ENCODE measurements at places on chromosomes 3 and 15. TPM values are rescaled to one million over a fixed set of nuclear protein-coding genes. Genes with fewer than 3 reads are reported as not detected.

The LARP6 gene
- not detected for total RNA-seq

The MUC13 gene
- total RNA-seq = 0.49 TPM

DNA sequence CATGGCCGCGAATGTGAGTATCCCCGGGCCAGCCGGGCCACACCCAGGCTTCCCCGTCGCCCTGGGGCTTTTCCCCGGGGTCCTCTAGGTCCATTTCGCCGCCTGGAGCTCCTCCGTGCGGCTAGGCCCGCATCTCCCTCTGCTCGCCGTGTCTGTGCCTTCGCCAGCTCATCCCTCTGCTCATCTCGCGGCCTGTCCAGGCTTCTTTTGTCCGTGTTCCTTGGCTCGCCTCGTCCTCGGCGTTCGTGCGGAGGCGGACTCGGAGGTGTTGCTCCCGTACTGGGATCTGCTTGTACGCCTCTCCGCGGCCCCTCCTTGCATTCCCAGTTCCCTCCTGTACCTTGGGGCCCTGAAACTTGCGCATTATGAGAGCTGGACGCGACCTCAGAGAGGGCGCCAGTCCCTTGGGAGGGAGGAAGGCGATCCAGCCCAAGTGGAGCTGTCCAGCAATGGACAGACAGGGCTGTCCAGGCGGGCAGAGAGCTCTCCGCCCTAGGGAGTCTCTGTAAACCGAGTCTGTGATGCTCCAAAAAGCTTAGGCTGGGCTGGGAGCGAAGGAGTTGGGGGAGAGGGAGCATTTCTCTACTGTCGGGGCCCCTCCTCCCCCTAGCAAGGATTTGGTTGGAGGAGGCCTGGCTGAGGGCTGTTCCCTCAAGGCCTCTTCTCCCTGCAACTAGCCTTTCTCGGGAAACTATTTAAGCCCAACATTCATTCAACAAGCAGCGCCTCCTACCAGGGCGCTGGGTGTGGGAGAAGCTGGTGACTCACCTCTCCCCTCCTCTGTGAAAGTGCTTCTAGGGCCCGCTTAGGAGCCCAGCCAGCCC, 553 bp downstream of the TMEM43 start:
- peaks cover 44% of the 10 kb centered on the region for H3K4me1 ChIP-seq
- peak overlapping the region; percentile 76 for H3K4me3 ChIP-seq
- H3K27ac ChIP-seq = peak overlapping the region; percentile 83
- peak; percentile 63 for DNase-seq

- H3K4me3 ChIP-seq = no peak overlapping the region
- H3K27me3 ChIP-seq = no peaks in the 10 kb centered on the region
- no peaks in the 10 kb centered on the region for H3K36me3 ChIP-seq
- no peak overlapping the region for H3K27ac ChIP-seq
Observed at GRCh38 chr15:73784291-73784690, 31.1 kb upstream of the INSYN1 start.

DNA sequence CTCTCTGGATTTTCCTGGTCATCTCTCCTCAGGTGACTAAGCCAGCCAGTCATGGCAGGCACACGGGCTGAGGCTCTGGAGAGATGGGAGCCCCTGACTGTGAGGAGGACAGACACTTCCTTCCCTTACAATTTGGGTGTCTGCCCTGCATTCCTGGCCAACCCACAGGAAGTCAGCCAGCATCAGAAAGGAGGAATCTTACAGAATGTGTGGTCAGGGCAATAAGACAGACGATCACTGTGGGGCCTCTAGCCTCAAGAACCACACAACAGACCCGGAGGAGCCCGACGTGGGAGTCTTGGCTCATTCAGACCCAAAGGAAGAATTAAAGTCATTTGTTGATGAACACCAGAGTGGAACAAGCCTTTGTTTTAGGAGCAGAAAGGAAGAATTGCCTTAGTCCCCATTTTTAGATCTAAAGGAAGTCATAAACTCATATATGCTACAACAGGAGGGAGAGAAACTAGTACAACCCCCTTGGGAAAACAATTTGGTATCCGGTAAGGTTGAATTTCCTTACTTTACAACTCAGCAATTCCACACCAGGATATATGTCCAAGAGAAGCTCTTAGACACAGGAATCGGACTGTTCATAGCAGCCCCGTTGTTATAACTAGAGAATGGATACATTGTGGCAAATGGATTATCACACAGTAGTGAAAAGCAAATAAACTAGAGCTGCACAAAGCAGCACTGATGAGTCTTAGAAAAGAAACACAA, 62.2 kb downstream of the ABTB1 start:
- no peak overlapping the region for H3K4me3 ChIP-seq
- no peaks in the 10 kb centered on the region for H3K27me3 ChIP-seq
- DNase-seq = no peak
- no peaks in the 10 kb centered on the region for H3K36me3 ChIP-seq
- no peaks in the 10 kb centered on the region for H3K4me1 ChIP-seq

DNA sequence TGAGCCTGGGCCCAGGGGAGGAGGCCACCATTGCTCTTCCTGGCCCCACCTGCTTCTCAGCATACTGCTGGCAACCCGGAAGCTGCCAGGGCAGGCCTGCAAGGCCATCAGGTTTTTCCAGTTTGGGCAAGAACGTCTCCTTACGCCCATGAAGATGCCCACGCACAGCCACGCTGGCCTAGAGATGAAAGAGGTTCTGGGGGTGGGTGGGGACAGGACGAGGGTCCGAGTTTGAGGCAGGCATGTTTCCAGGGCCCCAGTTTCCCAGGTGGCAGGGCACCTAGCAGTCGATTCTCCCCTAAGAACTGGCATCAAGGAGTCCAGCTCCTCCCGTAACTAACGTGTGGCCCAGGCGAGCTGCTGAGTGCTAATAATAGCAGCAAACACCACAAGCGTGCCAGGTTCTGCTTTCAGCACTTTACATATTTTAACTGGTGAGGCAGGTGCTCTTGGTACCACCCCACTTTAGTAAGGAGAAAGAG, 45.8 kb downstream of the ZNF710 start:
- H3K36me3 ChIP-seq = no peaks in the 10 kb centered on the region
- H3K4me3 ChIP-seq = no peak overlapping the region
- H3K27ac ChIP-seq = no peak overlapping the region

DNA sequence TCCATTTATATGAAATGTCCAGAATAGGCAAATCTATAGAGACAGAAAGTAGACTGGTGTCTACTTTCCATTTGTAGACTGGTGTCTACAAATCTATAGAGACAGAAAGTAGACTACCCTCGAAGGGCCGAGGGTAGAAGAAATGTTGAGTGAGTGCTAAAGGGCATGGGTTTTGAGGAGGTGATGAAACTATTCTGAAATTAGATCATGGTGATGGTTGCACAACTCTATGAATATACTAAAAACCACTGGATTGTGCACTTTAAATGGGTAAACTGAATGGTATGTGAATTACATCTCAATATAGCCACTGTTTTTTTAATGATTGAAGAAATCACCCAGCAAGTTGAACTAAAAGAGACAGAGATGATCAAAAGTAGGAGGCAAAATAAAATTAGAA, 27.9 kb downstream of the TP53BP1 start:
- no peaks in the 10 kb centered on the region for H3K27me3 ChIP-seq
- peaks cover 34% of the 10 kb centered on the region for H3K36me3 ChIP-seq
- no peaks in the 10 kb centered on the region for H3K4me1 ChIP-seq
- DNase-seq = no peak
- no peak overlapping the region for H3K27ac ChIP-seq
- H3K4me3 ChIP-seq = no peak overlapping the region

DNA sequence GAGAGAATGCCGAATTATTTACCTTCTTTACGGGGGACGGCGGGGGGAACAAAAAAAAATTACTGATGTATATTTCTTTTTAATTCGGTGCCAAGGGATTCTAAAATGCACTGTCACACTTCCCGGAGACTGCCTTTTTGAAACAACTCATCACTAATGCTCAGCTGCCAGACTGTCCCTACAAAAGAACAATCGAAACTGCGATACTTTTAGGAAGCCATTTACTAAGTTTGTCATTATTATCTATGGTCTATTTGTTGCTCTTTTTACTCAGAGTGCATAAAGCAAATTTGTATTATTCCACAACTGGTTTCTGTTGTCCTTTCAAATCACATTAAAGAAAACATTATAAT, 60.8 kb downstream of the TM4SF4 start:
- H3K4me1 ChIP-seq = no peaks in the 10 kb centered on the region
- H3K4me3 ChIP-seq = no peak overlapping the region
- no peak for DNase-seq
- no peak overlapping the region for H3K27ac ChIP-seq

GRCh38 chr3:196513697-196514349, 1.3 kb downstream of the SMCO1 start:
- no peak for DNase-seq
- H3K27ac ChIP-seq = no peak overlapping the region
- no peaks in the 10 kb centered on the region for H3K4me1 ChIP-seq
- H3K4me3 ChIP-seq = no peak overlapping the region

- no peak overlapping the region for H3K4me3 ChIP-seq
- no peaks in the 10 kb centered on the region for H3K4me1 ChIP-seq
- H3K36me3 ChIP-seq = no peaks in the 10 kb centered on the region
- no peak overlapping the region for H3K27ac ChIP-seq
- no peak for DNase-seq
Observed at GRCh38 chr3:115982629-115983028, 359.3 kb downstream of the GAP43 start.

DNA sequence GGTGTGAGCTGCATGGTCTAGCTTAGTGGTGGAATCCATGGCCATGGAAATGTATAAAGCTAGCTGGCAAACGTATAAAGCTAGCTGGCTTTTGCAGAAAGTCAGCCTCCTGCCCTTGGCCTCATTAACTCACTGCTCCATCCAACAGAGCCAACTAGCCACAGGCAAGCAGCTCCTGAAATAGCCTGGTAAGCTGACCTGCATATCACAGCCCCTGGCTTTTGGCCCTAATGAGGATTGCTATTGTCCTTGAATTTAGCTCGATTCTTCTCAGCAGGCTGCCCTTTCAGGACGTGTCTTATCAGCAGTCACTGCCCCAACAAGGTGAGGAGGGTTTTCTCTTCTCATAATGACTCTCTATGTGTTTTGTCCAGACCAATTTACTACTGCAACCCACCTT, 446.8 kb downstream of the WDR72 start:
- no peak for DNase-seq
- H3K36me3 ChIP-seq = no peaks in the 10 kb centered on the region
- H3K27ac ChIP-seq = no peak overlapping the region
- no peaks in the 10 kb centered on the region for H3K4me1 ChIP-seq
- no peak overlapping the region for H3K4me3 ChIP-seq

GRCh38 chr3:33377931-33378330, 62.3 kb downstream of the UBP1 start:
- H3K36me3 ChIP-seq = no peaks in the 10 kb centered on the region
- DNase-seq = no peak
- no peak overlapping the region for H3K4me3 ChIP-seq
- H3K27ac ChIP-seq = no peak overlapping the region
- no peaks in the 10 kb centered on the region for H3K27me3 ChIP-seq
- H3K4me1 ChIP-seq = no peaks in the 10 kb centered on the region

DNA sequence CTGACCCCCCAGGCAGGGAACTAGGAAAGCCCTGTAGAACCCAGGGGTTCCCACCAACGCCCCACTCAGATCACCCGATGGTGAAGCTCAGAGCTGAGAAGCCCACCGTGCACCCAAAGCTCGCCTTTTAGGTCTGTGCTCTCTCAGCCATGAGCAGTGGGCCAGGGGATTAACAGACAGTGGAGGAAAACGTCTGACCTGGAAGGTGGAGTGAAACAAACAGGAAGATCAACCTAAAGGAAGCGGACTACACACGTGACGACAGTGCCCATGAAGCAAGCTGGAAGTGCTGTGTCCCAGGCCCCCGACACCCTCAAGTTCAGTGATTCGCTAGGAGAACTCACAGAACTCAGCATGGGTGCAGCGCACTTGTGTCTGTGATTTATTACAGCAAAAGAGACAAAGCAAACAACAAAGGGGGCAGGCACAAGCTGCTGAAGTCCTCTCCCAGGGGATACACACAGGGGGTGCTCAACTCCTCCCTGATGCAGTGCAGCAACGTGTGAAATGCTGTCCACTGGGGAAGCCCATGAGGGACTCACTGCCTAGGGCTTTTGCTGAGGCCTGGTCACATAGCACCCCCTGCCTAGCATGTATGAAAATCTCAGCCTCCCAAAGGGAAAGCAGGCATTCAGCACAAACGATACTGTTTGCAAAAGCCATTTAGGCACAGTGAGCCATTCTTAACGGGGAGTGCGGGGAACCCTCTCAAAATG, 43.5 kb downstream of the CFAP92 start:
- no peaks in the 10 kb centered on the region for H3K27me3 ChIP-seq
- DNase-seq = no peak
- no peaks in the 10 kb centered on the region for H3K4me1 ChIP-seq
- no peak overlapping the region for H3K4me3 ChIP-seq
- no peaks in the 10 kb centered on the region for H3K36me3 ChIP-seq

- H3K4me1 ChIP-seq = no peaks in the 10 kb centered on the region
- H3K27me3 ChIP-seq = no peaks in the 10 kb centered on the region
- H3K27ac ChIP-seq = no peak overlapping the region
- no peak for DNase-seq
- H3K4me3 ChIP-seq = no peak overlapping the region
Observed at GRCh38 chr3:154378311-154378710, 51.7 kb downstream of the GPR149 start.

DNA sequence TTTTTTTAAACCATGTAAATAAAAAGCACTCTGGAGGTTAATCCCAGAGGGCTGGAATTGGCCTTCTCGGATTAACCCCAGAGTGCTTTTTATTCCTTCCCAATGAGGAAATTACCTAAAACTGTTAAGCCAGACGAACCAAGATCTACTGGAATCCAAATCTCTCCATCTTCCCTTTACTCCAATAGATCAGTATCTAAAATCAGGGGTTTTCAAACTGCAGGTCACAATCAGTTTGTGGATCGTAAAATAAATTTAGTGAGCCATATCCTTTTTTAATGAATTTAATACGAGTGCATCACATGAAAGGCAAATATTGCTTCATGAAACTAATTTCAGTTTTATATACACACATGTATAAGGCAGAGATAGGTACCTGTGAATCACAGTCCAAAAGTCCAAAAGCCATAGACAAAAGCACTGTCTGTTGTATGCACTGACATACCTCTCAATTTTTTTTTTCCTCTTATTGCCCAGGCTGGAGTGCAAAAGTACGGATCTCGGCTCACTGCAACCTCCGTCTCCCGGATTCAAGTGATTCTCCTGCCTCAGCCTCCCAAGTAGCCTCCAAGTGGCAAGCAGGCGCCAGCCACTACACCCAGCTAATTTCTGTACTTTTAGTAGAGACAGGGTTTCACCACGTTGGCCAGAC, 61.3 kb downstream of the TBL1XR1 start:
- no peak overlapping the region for H3K4me3 ChIP-seq
- no peak overlapping the region for H3K27ac ChIP-seq
- H3K36me3 ChIP-seq = peaks cover 5% of the 10 kb centered on the region
- DNase-seq = no peak
- peaks cover 58% of the 10 kb centered on the region for H3K4me1 ChIP-seq

DNA sequence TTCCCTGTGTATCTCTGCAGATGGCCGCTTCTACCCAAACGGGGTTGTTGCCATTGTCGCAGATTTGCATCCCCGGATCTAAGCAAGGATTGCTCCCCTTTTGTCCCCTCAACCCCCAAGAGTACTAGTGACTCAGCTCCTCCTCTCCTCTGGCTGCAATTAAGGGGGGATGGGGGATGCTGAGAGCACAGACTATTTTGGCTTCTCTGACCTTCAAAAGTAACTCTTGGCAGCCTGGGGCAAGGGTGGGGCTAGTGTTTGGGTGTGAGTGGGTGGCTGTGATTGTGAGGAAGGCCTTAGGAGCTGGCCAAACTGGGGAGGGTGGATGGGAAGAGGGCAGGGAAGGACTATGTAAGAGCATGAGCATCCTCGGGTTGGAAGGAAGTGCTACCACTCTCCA, 1.2 kb upstream of the MAP1A start:
- no peak for DNase-seq
- peaks cover 12% of the 10 kb centered on the region for H3K4me1 ChIP-seq
- no peak overlapping the region for H3K4me3 ChIP-seq

GRCh38 chr15:77538027-77538451, 94.7 kb downstream of the LINGO1 start:
- DNase-seq = no peak
- no peaks in the 10 kb centered on the region for H3K36me3 ChIP-seq
- no peaks in the 10 kb centered on the region for H3K27me3 ChIP-seq
- H3K4me1 ChIP-seq = peaks cover 4% of the 10 kb centered on the region
- no peak overlapping the region for H3K4me3 ChIP-seq
- H3K27ac ChIP-seq = no peak overlapping the region

All from CD4-positive, CD25-positive, alpha-beta regulatory T cell (primary cell).